ENCODE measurements at places on chromosomes 16 and 17.

DNA sequence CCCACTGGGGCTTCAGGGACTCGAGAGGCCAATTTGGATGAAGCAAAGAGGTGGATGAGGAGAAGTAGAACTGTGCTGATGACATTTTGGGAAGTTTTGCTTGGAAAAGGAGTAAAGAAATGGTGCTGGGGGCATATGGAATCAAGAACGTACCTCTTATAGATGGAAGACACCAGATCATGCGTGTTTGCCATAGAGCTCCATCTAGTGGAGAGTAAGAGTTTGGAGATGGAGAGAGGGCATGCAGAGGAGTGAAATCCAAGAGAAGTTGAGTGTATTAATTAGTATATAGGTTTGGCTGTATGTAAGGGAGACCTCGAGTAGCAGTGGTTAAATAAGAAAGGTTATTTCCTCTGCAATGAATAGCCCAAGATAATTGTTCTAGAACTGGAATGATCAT is 56.0 kb downstream of the SHISA6 start:
- no peak for DNase-seq

DNA sequence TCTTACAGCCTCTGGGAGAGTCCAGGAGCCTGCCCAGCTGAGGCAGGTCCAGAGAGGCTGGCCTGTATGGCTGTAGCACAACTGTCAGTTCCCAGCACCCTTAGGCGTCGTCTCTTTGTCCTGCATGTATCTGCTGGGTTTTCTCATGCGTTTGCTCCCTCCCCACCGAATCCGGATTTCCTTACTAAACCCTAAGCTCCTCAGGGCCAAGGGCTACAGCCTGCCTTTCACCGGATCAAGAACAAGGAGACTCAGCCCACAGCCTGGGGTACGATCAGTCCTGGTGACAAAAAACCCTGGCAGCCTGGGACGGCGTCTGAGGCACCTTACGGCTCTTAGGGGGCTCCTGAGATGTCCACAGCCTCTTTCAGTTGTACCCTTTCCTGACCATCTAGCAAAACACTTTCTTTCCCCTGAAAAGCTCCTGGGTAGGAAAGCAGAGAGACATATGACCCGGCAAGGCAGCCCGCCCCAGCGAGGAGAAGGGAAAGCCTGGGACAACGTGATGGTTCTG is 12.2 kb downstream of the HIC1 start:
- DNase-seq: no peak

- no peak for DNase-seq
Measured at GRCh38 chr17:10048629-10049350, 143.7 kb upstream of the RCVRN start.

DNA sequence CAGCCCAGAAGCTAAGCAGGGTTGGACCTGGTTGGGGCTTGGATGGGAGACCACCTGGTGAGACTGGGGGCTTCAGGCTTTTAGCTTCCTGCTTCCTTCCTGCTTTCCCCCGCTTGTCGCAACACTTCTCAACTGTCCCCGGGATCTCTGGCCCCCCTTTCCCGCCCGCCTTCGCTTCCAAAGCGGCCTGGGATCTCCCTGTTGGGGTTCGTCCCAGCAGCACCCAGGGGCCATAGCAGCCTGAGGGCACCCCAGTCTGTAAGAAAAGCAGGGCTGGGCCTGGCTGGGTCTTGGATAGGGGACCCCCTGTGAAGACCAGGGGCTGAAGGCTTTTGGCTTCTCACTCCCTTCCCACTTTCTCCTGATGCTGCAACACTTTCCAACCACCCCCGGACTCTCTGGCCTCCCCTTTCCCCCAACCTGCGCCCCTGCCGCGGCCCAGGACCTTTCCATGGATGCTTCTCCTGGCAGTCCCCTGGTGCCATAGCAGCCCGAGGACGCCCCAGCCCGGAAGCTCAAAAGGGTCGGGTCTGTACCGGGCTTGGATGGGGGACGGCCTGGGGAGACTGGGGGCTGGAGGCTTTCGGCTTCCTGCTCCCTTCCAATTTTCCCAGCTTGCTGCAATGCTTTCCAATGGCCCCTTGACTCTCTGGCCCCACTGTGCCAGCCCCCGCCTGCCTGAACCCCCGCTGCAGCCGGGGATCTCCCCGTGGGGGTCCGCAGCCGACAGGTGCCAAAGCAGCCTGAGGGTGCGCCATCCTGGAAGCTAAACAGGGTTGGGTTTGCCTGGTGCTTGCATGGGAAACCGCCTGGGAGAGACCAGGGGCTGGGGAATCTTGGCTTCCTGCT is 2276.2 kb downstream of the TP53TG3F start:
- no peak for DNase-seq

GRCh38 chr16:11682655-11683096 is 14.4 kb downstream of the SNN start:
- no peak for DNase-seq

- DNase-seq: no peak
Measured at GRCh38 chr16:60329108-60329507, 1595.0 kb upstream of the GOT2 start.

DNA sequence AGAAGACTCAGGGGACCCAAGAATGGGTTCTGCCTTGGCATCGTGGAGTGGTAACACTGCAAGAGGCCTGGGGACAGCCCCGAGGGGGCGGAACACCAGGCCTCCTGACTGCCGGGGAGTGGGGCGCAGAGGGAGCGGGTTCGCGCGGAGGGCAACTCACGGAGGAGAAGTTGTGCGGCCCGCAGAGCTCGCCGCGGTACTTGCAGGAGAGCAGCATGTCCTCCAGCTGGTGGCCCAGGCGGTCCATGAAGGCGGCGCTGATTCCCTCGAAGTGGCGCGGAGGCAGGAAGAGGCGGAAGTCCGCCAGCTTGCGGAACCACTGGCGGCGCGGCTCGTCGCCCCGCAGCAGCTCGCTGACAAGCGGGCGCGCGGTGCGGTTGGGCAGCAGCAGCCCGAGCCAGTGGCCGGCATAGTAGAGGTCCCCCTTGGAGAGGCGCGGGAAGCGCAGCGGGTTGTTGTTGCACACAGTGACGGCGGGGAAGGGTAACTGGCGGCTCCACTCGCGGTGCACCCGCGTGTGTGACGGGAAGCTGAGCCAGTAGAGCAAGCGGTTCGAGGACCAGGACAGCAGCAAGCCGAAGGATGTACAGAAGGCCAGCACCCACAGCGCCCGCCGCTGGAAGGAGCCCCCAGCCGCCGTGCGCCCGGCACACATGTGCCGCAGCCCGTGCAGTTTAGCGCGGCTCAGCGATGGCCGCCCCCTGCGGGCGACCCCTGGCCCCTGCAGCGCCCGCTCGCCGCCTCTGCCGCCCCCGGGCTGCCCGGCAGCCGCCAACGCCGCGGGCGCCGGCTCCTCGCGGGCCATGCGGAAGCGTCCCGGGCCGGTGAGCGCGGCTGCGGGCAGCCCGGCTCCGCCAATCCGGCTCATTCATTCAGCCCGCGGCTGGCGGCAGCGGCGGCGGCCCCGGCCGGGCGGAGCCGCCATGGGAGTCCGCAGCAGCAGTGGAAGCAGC is 1.6 kb downstream of the ASIC2 start:
- no peak for DNase-seq

GRCh38 chr17:17480593-17481148 is 3.9 kb downstream of the MED9 start:
- DNase-seq: no peak

- DNase-seq: no peak
Measured at GRCh38 chr17:34398990-34399389, 36.0 kb upstream of the CCL1 start.

DNA sequence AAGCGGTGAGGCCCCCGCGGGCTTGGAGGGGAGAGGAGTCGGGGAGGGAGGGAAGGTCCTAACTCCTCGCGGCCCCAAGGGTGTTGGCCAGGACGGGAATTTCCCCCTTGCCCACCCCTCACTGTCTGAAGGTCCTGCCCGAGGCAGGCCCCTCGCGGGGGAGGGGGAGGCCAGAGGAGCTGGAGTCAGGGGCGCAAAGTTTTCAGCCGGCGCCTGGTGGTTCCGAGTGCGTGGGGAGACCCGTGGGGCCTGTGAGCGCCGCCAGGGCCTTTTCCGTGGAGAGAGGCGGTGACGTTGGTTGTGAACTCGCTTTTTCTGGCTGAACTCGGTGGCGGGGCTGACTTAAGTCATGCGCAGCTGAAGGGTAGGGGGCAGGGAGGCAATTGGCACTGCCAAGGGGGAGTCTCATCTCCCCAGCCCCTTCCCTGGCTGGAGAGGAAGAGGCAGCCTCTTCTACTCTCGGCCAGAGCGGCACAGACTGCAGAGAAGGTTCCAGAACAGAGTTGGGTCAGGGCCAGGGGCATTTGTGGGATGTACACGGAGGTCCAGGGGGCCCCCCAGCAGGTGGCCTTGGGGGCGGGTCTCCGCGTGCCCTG is 1.5 kb downstream of the CACNA1H start:
- DNase-seq: no peak

- DNase-seq: no peak
Measured at GRCh38 chr17:52156576-52157570, 1.6 kb downstream of the CA10 start.

DNA sequence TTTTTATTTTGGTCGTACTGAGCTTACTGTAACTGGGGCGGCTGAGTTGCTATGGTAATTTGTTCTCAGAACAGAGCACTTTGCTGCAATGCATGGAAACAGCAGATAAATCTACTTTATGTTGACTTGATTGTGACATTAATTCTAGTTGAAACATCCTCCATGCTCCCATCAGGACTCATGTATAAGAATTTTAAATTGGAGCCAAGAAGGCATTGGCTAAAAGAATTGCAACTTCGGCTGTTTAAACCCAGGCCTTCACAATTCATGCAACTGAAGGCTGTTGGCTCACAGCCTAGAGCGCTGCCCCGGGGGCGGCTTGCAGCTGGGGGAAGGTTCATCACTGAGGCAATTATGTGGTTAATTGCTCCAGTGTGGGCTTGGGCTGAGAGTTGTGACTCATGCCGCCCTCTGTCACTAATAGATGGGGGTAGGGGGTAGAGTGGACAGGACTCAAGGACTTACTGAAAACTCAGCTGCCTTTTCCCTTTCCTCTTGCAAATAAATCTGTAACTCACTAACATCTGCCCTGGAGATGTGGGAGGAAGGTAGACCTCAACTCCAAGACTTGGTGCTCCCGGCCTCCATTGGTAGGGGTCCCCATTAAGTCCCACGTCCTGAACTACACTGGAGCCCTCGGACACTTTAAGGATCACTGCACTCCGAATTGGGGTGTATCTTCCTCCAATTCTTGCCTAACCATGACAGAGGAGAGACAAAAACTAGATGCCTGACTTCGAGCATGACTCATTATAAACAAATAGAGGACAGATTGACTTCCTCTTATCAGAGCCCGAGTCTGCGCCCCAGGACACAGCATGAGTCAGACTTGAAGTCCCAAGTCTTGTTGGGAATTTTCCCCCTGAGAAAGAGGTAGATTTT is 37.5 kb downstream of the ERCC4 start:
- DNase-seq: no peak

DNA sequence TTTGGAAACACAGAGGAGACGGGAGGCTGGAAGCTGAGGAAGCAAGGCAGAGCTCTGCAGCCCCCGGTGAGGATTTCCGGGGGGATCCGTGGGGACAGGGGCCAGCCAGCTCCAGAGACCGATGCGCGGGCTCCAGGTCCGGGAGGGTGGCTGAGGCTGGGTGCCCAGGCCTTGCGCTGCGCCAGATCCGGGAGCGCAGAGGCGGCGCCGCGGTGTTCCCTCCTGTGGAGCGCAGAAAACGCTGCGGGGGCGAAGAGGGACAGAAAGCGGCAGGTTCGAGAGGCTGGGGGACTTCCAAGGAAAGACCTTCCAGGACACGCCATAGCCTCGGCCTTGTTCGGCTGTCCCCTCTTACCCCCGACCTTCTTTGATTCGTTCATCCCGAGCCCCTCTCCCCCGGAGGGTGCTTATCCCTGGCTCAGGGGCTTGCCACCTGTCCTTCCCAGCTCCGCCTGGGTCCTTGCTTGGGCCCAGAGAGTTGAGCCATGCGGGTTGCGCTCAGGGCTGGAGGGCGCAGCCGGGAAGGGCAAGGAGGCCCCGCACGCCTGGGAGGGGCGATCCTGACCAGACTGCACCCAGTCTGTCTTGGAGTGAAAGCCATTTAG is 697 bp upstream of the SHISA9 start:
- DNase-seq: no peak

DNA sequence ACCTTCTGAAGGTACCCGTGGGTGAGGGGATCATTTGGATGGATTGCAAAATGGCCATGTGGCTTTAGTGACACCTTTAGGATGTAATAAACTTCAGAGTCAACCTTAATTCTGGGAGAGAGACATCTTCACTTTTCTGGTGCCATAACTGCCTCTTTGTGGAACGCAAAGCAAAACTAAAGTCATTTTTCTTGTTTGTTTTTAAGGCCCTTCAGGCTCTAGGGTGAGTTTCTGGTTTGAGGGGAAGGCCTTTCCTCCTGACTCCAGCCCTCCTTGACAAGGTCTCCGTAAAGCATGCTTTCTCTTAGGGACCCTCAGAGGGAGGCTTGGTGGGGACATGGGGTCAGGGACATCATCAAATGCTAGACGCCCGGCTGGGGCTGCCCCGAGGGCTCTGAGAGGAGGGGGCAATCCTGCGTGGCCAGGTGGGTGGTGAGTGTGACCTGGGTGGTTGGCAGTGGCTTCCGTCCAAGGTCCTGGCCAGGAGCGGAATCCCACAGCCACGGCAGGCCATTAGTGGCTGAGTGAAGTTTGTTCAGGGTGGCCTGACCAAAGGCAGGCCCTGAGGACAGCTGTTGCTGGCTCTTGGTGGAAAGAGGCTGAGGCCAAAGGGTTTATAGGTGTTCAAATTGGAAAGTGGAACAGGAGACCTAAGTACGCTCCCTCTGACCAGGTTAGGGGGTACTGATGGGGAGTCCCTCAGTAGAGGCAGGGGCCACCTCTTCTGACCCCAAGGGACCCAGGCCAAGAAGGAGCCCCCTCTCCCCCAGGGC is 112.2 kb downstream of the METRNL start:
- DNase-seq: no peak

GRCh38 chr17:16129441-16130205 is 85.7 kb downstream of the NCOR1 start:
- no peak for DNase-seq

DNA sequence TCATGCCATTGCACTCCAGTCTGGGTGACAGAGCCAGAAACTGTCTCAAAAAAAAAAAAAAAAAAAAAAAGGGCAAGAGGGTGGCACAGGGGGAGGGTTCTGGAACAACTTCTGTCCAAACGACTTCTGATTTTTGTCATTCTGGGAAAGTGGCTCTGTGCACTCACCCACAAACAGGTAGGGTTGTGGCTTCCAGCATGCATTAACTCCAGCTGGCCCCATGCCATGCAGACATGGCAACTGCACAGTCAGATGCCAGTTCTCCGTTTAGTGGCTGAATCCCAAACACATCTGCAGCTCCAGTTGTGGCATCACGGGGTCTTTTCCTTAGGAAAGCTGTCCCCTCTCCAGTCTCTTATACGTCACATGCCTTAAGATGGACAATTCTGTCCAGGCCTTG is 30.3 kb downstream of the B4GALNT2 start:
- no peak for DNase-seq

DNA sequence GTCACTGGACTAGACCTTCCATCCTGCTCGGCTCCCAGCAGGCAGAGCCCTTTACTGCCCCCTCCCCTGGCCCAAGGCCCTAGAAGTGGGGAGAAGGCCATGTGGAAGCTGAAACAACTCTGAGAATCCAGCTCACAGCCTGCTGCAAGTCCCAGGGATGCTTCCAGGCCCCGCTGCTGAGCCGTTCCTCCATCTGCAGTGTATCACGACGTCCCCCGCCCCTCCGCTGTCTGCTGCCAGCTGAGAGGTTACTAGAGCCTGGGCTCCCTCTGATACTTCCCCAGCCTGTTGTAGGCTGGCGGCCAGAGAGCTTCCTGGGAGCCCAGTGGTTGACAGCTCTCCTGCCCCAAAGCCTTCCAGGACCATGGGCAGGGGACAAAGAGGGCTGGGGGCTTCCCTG is 118.2 kb downstream of the MGAT5B start:
- no peak for DNase-seq

GRCh38 chr17:1371893-1372590 is 28.0 kb downstream of the YWHAE start:
- no peak for DNase-seq

- no peak for DNase-seq
Measured at GRCh38 chr17:58996968-58997367, 109.7 kb downstream of the TRIM37 start.
